NCI-H1417 treated with DMSO at 0.1 percent for 48 hours (cell line): ENCODE measurements at places on chromosomes 5 and 9.

- no peak for DNase-seq
These were observed 14.4 kb upstream of the PLEKHG4B start for GRCh38 chr5:77546-77945.

GRCh38 chr5:124180875-124181461 is 565.5 kb downstream of the ZNF608 start:
- no peak for DNase-seq

DNA sequence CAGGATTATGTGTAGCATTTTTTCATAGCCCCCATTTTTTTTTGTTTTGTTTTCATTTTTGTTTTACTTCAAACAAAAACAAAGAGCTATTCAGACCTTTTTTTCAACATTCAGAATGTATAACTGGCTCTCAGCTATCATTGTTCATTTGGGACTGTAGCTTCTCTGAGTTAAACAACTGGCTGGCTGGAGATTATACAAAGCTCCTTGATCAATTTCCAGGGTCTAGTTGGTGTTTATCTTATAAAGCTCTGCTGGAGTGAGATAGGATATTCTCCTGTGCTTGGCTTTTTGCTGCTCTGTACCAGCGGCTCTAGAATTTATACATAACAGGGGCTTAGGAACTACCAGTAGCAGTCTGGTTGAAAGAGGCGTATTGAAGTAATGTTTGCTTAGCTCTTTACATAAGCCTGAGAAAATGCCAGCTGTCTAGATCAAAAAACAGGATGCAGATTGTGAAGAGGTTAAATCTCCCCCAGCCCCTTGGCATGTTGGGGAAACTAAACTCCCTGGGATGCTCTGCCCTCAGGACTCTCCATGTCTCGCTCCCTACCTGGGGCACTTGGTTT is 15.2 kb downstream of the GARNL3 start:
- peak; percentile 18 for DNase-seq

DNA sequence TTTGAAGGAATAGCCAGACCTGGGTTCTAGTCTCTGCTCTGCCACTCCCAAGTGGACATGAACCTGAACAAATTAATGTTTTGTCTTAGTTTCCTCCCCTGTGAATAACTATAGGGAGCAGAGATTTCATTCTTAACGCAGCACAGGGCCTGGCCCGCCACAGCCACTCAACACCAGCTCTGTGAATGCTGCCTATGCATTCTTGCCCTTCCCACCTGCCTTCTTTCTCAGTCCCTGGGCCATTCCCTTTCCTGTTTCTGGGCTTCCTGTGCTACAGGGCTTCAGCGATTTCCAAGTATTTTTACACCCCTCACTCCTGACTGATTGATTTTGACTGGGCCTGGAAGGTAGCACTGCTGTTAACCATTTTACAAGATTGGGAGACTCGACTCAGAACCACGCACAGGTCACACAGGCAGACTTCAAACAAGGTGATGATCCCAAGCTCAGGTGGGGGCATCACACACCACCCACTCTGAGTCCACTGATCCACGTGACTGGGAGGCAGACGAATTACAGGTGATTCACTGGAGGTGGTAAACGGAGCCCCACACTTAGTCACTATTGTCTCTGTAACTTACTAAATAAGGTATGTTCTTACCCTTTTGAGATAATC is 21.4 kb downstream of the PTPN3 start:
- DNase-seq: no peak

DNA sequence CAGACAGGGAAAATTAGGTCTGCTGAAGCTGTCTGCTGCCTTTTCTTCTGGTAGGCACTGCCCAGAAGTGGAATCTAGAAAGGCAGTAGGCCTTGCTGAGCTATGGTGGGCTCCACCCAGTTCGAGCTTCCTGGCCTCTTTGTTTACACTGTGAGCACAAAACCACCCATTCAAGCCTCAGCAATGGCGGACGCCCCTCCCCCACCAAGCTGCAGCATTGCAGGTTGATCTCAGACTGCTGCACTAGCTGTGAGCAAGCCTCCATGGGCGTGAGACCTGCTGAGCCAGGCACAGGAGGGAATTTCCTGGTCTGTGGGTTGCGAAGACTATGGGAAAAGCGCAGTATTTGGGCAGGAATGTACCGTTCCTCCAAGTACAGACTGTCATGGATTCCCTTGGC is 18.5 kb downstream of the AGTPBP1 start:
- no peak for DNase-seq

- DNase-seq: no peak
These were observed 193.2 kb downstream of the EFNA5 start for GRCh38 chr5:107477492-107477891.

- DNase-seq: no peak
These were observed 148.2 kb downstream of the SMARCA2 start for GRCh38 chr9:2163231-2163885.

- no peak for DNase-seq
These were observed 93.2 kb upstream of the PHYKPL start for GRCh38 chr5:178325679-178326373.

GRCh38 chr9:137825324-137825989 is 52.1 kb upstream of the CACNA1B start:
- no peak for DNase-seq

- DNase-seq: no peak
These were observed 121.0 kb upstream of the RGS7BP start for GRCh38 chr5:64384765-64385164.

DNA sequence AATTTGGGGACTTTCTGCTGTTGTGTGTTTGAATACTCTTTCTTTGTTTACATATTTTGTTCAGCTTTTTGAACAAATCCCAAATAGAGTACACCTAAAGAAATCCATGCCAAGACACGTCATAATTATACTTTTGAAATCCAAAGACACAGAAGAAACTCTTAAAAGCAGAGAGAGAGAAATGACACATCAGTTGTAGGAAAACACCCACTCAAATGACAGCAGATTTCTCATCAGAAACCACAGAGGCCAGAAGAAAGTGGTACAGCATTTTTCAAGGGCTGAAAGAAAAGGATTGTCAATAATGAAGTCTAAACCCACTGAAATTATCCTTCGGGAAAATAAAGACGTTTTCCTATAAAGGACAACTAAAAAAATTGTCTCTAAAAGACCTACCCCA is 378.6 kb downstream of the GADD45G start:
- no peak for DNase-seq

DNA sequence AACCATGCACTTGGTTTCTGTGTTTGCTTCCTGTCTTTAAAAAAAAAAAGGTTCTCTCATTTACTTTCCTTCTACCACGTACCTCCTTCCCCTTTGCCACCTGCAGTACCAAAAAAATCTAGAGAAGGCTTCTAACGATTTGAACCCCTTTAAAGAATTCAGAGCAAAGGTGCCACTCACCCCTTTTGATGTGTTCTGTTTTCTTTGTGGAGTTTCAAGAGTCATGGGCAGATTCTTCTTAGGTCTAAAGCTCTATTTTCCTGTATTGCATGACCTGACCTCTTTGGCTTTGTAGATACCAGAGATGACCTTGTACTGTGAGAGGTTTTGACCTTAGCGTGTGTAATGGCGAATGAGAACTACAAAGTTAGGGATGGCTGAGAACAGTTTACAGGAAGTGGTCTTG is 29.0 kb downstream of the TXNDC8 start:
- DNase-seq: no peak

DNA sequence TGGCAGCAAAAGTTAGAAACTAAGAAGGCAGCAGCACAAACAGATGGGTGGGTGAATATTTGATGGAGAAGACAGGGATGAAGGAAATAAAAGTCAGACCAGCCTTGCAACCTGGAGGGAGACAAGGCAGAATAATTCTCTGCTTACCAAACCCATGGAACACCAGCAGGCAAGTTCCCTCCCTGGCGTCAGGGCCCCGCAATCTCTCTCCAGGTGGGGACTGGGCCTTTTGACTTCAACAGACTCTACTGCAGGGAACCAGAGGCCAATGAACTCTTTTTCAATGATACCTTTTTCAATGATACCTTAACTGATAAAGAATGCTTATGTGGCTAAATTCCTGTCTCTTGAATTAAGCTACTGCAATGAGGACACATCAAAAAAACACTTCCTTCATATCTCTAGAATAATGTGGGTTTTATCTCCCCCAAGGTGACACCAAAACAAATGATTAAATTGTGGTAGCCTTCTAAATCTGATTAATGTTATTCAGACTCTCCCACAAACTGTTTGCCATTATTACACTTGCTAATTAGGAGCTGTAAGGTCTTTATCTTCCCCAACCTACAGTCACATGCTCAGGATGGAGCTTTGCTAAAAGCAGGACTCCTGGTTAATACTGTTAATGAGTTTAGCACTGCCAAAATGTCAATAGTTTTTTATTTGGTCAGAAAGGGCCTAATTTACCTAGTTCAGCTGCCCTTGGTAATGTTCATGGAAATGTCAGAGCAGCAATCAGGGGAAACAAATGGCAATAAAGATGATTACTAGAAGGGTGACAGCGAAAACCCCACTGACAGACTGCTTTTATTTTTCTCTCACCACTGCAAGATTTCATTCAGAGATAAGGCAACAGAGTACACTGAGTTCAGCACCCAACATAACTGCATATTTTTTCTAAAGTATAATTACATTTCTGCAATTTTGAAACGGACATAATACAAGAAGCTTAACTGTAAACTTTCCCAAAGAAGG is 165.5 kb downstream of the TSSK1B start:
- DNase-seq: no peak
